A549 treated with CpdA at 1 μM for 4 hours (cell line): ENCODE measurements at places on chromosomes 6 and 20. TPM values are rescaled to one million over a fixed set of nuclear protein-coding genes. Genes with fewer than 3 reads are reported as not detected.

The PLAGL1 gene
- 7.1 to 10.1 TPM (median 9.4 TPM) in 5 replicates for total RNA-seq

The GLP1R gene
- not detected in 5 replicates for total RNA-seq

The RSPO3 gene
- 105 to 135 TPM (median 120 TPM) in 5 replicates for total RNA-seq

The PPIL6 gene
- 1.8 to 2.7 TPM (median 2.3 TPM) in 5 replicates for total RNA-seq

The PEDS1 gene
- total RNA-seq = 36.8 to 54.9 TPM (median 50.2 TPM) in 5 replicates

The PREX1 gene
- 10.0 to 12.0 TPM (median 11.5 TPM) in 5 replicates for total RNA-seq

The SRSF12 gene
- total RNA-seq = 0.68 to 1.3 TPM (median 0.84 TPM) in 5 replicates

The POU5F1 gene
- 2.5 to 5.1 TPM (median 3.6 TPM) in 5 replicates for total RNA-seq

The KCNG1 gene
- total RNA-seq = 16.0 to 30.8 TPM (median 20.1 TPM) in 5 replicates

The CLVS2 gene
- total RNA-seq = 0.02 to 0.14 TPM (median 0.07 TPM) in 5 replicates

The ESR1 gene
- 0.01 to 0.02 TPM in 2 of 5 replicates, not detected in the others for total RNA-seq

The SLC17A2 gene
- total RNA-seq = not detected in 5 replicates

The TBX18 gene
- total RNA-seq = 14.9 to 20.4 TPM (median 18.6 TPM) in 5 replicates

The RRAGD gene
- total RNA-seq = 3.1 to 4.2 TPM (median 3.4 TPM) in 5 replicates

The MRPL18 gene
- total RNA-seq = 74.7 to 106 TPM (median 95.1 TPM) in 5 replicates

The OR2J3 gene
- total RNA-seq = not detected in 5 replicates

The LRRN4 gene
- 0.02 TPM in 1 of 5 replicates, not detected in the others for total RNA-seq

The KIF6 gene
- total RNA-seq = 0.17 to 0.48 TPM (median 0.22 TPM) in 5 replicates
